ENCODE measurements at places on chromosomes 6 and 20.

GRCh38 chr6:79821859-79822258, 125.5 kb downstream of the ELOVL4 start:
- no peak for DNase-seq

GRCh38 chr6:122363769-122364483, 35.5 kb upstream of the HSF2 start:
- DNase-seq = no peak

DNA sequence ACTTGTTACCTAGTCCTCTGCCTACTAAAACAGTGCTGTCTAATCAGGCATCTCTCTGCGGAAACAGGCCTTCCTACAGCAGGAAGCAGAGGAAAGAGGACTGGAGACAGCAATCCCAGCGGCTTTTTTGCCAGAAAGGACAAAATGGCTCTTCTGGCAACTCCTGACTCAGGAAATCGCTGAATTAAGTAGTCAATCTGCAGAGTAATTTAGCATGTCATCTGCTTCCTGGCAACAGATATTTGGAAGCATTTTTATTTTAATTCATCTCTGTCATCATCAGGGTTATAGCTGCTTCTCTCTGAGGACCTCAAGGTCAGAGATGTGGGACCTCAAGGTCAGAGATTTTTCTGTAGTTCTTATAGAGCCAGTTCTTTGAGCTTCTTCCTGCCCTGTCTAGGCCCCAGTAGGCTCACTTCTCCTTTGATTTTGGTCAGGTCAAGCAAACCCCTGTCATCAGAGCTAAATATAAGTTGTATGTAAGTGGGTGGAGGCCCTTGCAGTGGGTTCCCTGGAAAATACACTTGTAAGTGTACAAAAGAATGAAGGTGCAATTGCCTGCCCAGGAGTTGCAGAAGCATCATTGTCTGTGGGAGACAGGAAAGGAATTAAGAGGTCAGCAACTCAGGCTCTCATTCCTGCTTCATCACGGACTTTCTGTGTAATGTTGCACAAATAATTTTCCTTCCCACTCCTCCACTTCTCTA, 229.4 kb downstream of the ALDH8A1 start:
- no peak for DNase-seq

- DNase-seq = no peak
Observed at GRCh38 chr6:162124710-162125435, 602.7 kb downstream of the PRKN start.

DNA sequence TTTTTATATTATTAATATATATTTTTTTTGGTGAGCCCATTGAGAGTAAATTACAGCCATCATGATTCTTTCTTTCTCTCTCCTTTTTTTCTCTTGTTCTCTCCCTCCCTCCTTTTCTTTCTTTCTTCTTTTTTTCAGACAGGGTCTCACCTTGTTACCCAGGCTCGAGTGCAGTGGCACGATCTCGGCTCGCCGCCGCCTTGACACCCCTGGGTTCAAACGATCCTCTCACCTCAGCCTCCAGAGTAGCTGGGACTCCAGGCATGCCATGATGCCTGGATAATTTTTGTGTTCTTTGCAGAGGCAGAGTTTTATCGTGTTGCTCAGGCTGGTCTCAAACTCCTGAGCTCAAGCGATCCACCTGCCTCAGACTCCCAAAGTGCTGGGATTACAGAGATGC, 1.6 kb downstream of the CCDC170 start:
- no peak for DNase-seq

GRCh38 chr20:63777614-63778013, 38.0 kb downstream of the SLC2A4RG start:
- DNase-seq = no peak

- DNase-seq = no peak
Observed at GRCh38 chr6:88588938-88589337, 374.5 kb downstream of the RNGTT start.
